RCC 7860 (cell line): ENCODE measurements at places on chromosomes 5 and 9.

DNA sequence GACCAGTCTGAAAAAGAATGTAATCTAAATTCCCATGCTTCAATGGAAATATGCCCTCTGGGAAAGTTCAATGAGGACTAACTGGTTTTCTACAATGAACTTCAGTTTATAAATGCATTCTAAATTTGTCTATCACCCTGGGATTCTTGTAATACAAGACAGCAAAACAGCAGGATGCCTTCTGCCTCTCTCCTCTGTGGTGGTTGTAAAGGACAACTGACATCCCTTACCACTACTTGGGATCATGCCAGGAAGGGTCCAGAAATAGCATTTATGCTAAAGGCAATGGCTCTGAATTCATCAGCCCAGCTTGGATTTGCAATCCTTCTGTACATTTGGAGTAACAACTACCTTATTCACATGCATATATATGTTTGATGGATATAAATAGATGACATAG is 97.3 kb upstream of the ADAMTS16 start:
- no peak for DNase-seq

GRCh38 chr5:5886812-5887486 is 464.5 kb downstream of the ICE1 start:
- DNase-seq, result no peak

GRCh38 chr9:123637606-123637944 is 281.6 kb downstream of the CRB2 start:
- DNase-seq, result no peak

DNA sequence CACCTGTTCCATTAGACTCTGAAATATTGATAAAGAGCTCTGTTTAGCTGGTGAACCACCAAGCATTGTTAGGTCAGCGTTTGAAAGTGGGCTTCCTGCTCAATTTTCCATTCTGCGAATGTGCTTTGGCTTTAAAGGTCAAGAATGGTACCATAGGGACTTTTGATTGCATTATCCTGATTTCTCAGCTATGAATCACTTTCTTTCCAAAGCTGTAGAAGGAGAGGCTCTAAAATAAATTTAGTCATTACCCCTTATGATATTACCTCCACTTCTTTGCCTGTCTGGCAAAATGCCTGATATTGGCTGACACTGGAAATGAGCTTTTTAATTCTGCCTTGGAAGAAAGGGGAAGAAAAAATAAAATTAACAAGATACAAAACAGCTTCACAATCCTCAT is 237.2 kb upstream of the CTNND2 start:
- no peak for DNase-seq

GRCh38 chr5:67509402-67510186 is 313.0 kb upstream of the CD180 start:
- DNase-seq, result no peak

DNA sequence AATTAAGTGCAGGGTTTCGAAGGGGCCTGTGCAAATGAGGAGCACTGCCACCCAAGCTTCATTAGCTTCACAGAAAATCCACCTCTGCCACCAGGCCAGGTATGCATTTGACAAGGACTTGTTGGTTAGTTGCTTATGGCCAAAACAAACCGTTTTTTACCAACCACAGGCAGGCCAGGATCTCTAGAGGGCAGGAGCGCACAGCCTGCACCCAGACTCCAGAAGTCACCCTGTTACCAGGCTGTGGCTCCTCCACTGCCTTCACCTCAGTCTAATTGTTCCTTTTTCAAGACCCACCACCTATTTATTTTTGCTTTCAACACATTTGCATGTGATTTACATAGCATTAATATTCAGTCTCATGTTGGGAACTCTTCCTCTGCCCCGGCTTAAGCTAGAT is 78.3 kb upstream of the HSPA9 start:
- no peak for DNase-seq

- DNase-seq, result no peak
Observed at GRCh38 chr5:177130211-177131018, 3.2 kb upstream of the NSD1 start.

DNA sequence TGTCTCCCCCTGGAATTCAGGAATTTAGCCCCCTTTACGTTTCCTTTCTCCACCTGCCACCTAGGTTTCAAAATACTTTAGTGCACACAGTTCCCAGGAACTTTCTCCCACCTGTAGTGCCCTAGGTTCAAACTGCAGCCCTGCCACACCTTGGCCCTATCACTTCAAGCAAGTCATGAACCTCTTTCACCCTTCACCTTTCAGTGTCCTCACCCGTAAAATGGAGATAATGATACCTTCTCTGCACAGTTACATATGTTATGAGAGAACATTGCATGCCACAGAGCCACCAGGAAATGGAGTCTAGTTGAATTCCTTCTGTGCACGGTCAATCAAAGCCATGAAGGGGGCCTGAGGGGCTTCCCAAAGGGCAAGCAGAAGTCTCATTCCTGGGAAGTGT is 9.8 kb upstream of the EEIG1 start:
- no peak for DNase-seq

GRCh38 chr5:126445502-126446174 is 22.4 kb downstream of the GRAMD2B start:
- DNase-seq, result no peak

- DNase-seq, result no peak
Observed at GRCh38 chr5:181051841-181052671, 12.0 kb downstream of the BTNL9 start.

DNA sequence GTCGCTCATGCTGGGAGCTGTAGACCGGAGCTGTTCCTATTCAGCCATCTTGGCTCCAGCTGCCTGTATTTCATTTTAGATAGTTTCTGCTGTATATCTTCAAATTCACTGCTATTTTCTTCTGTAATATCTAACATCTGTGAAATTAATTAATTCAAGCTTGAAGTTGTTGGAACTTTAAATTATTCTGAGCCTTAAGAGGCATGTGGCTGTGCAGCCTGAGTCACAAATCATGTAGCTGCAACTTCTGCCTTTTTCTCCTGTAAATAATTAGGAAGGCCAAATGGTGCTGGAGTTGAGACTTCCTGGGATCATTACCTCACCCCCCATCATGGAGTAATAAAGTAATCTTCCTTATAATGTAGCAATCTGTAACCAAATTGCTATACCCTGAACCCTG is 183.3 kb upstream of the PCSK5 start:
- no peak for DNase-seq
